Colonic mucosa (tissue), 4 donors: ENCODE measurements at places on chromosomes 6 and 20.

DNA sequence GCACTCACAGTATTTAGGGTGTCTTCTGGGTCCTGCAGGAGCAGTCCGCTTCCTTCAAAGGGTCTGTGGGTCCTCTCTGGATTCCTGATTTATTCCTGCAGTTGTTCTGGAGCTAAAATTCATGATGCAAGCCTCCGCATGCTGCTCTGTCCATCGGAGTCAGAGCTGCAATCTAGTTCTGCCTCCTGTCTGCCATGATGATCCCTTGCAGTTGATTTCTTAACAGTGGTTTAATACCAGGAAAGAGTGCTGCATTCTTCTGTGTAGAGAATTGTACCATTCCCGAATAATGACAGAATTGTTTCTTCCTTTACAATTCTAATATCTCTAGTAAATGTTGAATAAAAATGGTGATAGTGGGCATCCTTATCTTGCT is 72.0 kb upstream of the B3GAT2 start:
- no peak for DNase-seq

DNA sequence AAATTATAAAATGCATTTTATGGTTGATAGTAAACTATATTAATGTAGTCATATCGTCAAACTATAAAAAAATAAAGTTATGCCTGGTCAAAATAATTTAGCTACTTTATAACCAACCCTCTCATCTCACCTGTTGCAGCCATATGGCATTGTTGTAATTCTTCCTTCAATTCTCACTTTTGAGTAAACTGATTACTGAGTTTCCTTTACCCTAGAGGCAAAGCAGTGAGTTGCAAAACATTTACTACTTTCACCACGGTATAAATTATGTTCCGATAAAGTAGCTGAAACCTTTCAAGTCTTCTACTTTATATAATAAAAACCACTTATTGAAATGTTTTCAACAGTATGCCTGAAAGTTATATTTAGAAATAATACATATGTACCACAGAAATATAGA is 113.8 kb downstream of the AHI1 start:
- no peak for DNase-seq

DNA sequence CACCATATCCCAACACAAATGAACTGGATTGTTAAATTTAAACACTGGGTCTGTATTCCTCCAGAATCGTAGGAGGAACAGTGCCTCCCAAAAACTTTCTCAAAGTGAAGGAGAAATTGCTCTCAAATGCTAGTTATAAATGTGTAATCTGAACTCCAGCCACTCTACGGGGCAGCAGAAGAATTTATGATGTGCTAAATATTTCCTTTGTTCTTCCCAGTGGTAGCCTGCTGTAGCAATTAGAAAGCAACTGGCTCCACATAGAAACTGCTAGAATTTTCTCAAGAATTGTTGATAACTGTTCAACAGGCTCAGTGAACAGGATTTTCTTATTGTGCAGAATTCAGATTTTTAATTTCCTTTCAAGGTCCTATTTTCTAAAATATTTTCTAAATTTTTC is 49.8 kb upstream of the EYA4 start:
- DNase-seq: no peak

- no peak for DNase-seq
These were observed 15.9 kb upstream of the ADGRF1 start for GRCh38 chr6:47057830-47058540.

- DNase-seq: no peak
These were observed 272.8 kb downstream of the NKAIN2 start for GRCh38 chr6:124076336-124077048.

- DNase-seq: no peak
These were observed 14.8 kb upstream of the ADRM1 start for GRCh38 chr20:62287759-62288534.

- DNase-seq: no peak
These were observed 83.2 kb downstream of the LAMP5 start for GRCh38 chr20:9597547-9597946.

GRCh38 chr6:6711031-6711785 is 122.7 kb downstream of the LY86 start:
- DNase-seq: no peak

DNA sequence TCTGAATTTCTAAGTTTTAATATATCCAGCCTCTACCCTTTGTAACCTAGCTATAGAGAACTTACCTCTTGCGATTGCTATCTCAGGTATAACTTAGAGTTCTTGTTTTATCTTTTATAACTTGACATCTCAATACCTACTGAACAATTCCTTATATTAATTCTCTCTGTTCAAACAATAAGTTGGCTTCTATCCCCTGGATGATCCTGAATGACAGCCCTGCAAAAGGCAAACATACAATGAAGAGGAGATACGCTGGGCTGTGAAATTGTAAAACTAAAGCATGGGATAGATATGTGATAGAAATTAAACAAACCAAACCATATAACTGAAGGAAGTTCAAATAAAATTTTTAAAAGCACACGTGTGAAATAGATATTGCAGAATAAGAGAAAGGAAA is 513.6 kb upstream of the PTCHD4 start:
- no peak for DNase-seq

GRCh38 chr20:58103961-58104360 is 124.5 kb downstream of the ANKRD60 start:
- DNase-seq: no peak

GRCh38 chr6:144434308-144434990 is 149.3 kb downstream of the UTRN start:
- no peak for DNase-seq

GRCh38 chr6:4084444-4085331 is 5.8 kb upstream of the FAM217A start:
- DNase-seq: no peak

- no peak for DNase-seq
These were observed 17.2 kb downstream of the ZSCAN23 start for GRCh38 chr6:28425944-28426541.

DNA sequence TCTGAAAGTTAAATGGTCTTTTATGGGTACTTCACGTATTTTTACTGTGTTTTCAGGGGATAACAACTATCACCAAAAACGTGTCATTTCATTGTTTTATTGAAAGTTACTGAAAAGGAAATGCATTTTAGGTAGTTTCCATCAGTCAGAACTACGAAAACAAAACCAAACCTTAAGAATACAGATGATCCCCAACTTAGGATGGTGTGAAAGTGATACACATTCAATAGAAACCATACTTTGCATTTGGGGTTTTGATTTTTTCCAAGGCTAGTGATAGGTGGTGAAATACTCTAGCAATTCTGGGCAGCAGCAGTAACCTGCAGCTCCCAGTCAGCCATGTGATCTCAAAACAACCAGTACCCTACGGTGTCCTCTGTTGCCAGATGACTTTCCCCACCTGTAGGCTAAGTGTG is 25.9 kb upstream of the EFHC1 start:
- no peak for DNase-seq

- no peak for DNase-seq
These were observed 140.8 kb downstream of the BTBD9 start for GRCh38 chr6:38498805-38499445.

DNA sequence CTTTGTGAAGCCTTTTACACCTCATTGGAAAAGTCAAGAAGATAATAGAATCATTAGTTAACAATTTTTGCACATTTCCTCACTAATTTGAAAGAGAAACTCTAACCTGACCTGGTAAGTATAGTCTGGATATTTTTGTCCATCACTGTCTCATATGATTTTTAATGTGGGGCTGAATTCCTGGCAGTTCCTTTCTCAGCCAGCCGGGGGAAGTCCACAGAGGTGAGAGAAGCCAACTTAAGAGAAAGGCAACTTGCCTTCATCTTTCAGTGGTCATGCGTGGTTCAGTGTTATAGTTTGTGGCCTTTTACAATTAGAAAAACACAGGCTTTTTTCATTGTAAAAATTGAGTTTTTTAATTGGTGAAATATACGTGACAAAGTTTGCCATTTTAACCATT is 80.6 kb downstream of the CDYL start:
- no peak for DNase-seq

GRCh38 chr20:56626367-56627121 is 2.6 kb upstream of the TFAP2C start:
- DNase-seq: peak; percentile 36

- DNase-seq: no peak
These were observed 43.3 kb downstream of the SLC22A23 start for GRCh38 chr6:3413592-3413991.

GRCh38 chr6:155197932-155198331 is 65.9 kb upstream of the CLDN20 start:
- DNase-seq: no peak

- peak; percentile 47 for DNase-seq
These were observed 92.3 kb downstream of the RFX6 start for GRCh38 chr6:116969211-116969863.

GRCh38 chr6:144027932-144028587 is 20.0 kb upstream of the PLAGL1 start:
- no peak for DNase-seq

DNA sequence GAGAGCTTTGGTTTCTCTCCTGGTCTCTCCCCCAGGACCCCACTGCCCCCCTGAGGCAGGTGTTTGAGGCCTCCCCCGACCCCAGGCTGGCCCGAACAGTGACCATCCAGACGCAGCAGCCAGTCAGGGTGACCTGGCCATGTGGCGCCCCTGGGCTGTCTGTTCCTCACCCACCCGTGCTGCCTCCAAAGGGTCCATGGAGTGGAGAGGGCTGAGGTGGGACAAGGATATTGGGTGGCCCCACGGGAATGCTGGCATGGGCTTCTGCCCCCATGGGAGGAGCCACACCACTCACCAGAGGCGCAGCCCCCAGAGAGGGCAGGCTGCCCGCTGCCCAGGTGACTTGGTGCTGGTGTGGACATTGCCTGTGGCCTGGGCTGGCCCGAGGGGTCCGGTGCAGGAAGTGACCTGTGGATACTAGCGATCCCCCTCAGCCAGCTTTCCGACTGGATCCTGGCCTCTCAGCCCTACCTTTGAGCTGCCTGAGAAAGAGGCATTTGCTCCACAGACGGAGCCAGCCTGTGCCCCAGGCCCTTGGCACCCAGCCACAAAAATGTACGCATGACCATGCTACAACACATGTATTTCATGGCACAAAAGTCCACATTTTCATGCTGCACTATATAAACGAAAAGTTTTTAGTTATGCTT is 50.8 kb downstream of the BCAS4 start:
- DNase-seq: no peak

DNA sequence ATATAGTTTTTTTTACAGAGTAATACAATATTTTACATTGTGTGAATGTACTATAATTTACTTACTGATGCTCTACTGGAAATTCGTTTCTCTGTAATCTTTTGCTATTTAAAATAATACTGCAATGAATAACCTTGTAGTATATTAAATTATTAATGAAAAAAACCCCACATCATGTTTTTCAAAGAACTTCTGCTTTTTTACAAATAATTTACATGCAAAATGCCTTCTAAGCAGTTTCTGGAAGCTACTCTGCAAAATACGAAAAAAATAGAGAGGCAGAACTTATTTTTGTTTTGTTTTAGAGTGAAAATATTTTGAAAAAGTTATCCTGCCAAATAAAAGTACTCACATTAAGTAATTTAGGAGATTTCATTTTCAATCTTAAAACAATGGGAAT is 165.8 kb upstream of the SIM1 start:
- DNase-seq: no peak

GRCh38 chr6:37665304-37665703 is 32.4 kb downstream of the MDGA1 start:
- DNase-seq: no peak

GRCh38 chr6:132598473-132598872 is 8.9 kb upstream of the TAAR5 start:
- no peak for DNase-seq

DNA sequence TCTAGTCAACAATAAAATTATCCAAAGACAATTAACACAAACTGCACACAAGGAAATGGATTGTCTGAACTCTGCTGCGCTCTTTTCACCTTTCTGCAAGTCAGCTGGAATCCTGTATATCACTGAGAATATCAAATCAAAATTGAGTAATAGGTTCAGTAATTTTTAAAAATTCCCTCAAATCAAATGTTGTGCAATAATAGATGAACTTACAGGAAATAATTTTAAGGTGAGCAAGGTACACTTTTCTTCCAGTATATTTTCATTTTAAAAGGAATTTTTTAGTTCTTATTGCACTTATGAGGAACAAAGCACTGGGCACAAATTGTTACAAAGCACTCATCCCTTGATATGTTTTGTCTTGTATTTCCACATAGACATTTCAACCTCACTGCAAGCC is 1.2 kb downstream of the SAYSD1 start:
- no peak for DNase-seq

DNA sequence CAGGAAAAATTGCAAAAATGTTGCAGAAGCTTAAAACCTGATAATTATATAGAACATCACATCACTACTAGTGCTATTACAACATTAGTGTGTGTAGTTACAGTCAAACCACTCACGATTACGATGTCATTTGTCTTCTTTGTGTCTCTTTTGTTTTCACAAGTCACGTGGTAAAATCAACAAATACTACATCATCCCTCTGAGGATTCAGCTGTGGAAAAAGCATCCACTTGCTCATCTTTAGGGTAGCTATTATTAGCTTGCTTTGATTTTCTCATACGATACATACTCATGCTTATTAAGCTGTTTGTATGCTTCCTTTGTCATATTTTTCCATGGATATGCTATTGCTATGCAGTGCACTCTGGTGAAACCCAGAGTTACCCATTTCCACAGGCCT is 22.2 kb upstream of the ATXN1 start:
- no peak for DNase-seq

DNA sequence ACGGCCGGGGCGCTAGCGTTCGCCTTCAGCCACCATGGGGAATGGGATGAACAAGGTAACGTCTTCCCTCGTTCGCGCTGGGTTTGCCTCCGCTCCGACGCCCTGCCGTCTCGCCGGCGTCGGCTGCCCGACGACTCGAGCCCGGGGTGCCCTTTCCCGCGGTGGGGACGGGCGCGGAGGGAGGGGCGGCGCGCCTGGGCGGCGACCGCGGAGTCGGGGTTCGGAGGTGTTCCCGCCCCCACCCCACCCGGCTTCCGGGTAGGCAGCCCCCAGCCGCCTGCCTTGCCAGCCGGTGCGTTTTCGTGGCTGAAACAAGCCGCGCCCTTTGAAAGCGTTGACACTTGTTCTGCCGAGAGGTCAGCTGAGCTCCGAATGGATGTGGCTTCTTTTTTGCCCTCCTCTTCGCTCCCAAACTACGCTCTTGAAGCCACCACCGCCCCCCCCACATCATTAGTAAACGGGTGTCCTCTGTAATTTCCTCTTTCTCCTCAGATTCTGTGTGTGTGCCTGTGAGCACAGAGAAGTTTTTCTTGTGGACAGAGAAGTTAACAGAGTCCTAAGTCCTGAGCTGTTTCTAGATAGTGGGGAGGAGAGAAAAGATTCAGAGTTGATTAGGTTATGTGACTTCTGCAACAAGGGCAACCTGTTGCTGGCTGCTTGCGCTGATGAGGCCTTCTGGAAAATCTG is 362 bp downstream of the DUSP22 start:
- peak; percentile 81 for DNase-seq

GRCh38 chr6:150368762-150369161 is at the start of gene IYD:
Gene IYD (plus strand): TSS chr6:150369012. CDS start chr6:150369032, 20 bp downstream.
- peak; percentile 85 for DNase-seq
